ENCODE measurements at places on chromosomes 6 and 20.
A peak's percentile ranks its signal among the peaks of the same experiment; 100 is the strongest.

GRCh38 chr20:62646851-62647520 lies 4.7 kb downstream of the SLCO4A1 start:
- no peak for DNase-seq

GRCh38 chr6:141728330-141728729 lies 404.4 kb upstream of the GJE1 start:
- no peak for DNase-seq

GRCh38 chr20:62929051-62929538 lies 2.8 kb upstream of the DIDO1 start:
- no peak for DNase-seq

DNA sequence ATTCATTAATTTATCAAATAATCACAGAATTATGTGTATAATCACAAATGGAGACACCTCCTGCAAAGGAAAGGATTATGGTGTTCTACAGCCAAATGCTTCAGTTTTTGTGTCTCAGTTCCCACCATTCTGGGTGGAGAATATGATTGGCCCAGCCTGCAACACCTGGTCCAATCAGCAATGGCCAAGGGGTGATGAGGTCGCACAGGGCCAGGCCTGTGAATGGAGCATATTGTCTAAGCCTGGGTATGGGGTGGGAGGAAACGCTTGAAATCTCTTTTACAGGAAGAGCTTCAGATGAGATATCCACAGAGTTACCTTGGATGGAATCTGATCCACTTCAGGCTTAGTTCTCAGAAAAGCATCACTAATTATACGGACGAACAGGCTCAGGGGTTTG lies 271.6 kb downstream of the DHX35 start:
- no peak for DNase-seq

DNA sequence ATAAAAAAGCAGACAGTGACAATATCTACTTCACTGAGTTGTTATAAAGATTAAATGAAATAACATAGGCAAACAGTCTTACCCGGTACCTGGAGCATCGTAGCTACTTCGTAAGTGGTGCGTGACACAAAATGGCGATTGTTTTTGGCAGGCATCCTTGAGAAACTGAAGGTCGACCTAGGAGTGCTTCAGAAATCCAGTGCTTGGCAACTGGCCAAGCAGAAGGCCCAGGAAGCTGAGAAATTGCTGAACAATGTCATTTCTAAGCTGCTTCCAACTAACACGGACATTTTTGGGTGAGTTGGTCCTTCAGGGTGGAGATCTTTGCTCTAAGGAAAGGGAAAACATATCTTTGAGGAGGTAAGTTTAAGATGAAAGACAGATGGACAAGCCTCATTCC lies 4.8 kb downstream of the BPIFA2 start:
- DNase-seq: no peak

- peak; percentile 74 for DNase-seq
Measured at GRCh38 chr6:139380611-139381010, 6.2 kb upstream of the CITED2 start.

DNA sequence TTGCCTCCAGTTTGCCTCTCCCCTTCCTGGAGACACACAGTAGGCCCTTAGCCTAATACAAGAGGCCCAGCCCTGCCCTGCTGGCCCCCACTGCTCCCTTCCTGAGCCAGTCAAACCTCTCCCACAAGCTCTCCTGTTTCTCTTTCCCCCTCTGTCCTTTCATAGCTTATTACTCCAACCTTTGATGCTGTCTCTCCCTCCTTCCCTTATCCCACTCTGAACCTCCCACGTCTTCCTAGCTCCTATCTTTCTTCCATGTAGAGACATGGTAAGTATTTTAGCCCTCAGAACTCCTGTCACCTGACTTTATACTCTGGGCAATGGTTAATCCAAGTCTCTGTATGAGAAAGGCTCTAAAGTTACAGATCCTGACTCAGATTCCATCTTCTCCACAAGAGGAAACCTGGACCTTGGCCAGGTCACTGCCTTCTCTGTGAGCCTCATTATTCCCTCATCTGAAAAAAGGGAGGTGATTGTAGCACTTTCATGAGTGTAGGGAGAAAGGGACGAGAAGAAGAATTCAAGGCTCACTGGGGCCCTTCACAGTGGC lies 6.7 kb downstream of the TGIF2 start:
- DNase-seq: no peak

DNA sequence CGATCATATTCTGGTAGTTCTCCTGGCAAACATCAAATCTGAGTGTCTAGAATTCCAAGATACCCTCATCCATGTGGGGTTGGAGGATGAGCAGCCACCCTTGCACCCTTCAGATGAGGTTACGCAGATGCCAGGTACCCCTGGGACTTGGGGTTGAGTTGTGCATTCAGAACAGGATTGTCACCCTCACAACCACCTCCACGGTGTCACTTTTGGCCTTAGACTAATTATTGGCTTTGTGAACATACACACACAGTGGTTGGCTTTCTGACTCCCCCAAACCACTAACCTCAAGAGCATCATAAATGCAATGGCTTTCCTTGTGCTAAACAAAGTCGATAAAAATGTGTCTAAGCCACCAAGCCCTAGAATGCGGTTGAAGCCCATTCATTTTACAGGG lies 2.9 kb upstream of the F13A1 start:
- DNase-seq: no peak

DNA sequence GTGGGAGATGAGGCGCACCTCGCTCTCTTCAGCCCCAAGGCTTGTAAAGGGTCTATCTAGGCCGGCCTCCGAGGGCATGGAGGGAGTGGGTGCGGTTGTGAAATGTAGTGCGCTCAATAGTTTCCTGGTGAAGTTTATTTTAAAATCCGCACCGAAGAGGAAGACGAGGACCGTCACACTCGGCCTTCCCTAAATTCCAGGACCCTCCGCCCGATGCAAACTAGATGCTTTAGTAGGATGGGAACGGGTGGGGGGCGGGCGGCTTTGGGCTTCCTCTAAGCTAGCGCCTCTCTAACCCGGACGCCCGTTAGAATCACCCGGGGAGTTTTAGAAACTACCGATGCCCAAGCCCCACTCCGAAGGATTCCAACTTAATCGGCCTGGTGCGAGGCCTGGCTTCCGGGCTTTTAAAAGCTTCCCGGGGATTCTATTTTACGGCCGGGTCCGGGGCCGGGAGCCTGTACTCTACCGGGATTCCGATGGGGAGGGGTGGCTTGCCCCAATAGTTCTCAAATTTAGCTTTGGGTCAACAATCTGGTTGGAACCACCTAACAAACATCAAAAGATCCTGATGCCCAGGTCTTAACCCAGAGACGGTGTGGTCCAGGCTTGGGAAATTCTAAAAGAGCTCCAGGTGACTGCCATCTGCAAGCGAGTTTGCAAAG lies 548 bp upstream of the BCAS4 start:
- DNase-seq: peak; percentile 45

GRCh38 chr20:54491506-54491905 lies 16.1 kb downstream of the DOK5 start:
- DNase-seq: no peak

DNA sequence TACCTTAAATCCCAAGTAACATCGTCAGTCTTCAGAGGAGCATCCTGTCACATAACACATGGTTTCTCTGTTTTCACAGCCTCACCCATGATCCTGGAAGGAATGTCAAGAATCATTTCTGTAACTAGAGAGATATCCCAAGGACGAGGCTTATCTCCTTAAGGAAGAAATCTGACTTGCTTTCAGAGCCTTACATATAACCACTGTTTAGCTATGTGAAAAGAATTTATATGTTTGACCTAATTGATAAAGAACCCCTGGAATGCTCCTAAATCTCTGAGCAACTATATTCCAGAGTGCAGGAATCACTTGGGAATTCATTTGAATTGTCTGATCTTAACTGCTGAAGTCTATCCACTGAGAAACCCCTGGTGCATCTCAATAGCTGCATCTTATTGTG lies 243.1 kb downstream of the ALDH8A1 start:
- no peak for DNase-seq

- no peak for DNase-seq
Measured at GRCh38 chr6:96911171-96911570, 13.4 kb upstream of the KLHL32 start.

GRCh38 chr6:110537208-110538123 lies 61.1 kb upstream of the SLC22A16 start:
- peak; percentile 80 for DNase-seq

GRCh38 chr6:147834084-147834776 lies 325.7 kb downstream of the SAMD5 start:
- DNase-seq: peak; percentile 55

- no peak for DNase-seq
Measured at GRCh38 chr6:143501851-143502250, 9.7 kb downstream of the FUCA2 start.

DNA sequence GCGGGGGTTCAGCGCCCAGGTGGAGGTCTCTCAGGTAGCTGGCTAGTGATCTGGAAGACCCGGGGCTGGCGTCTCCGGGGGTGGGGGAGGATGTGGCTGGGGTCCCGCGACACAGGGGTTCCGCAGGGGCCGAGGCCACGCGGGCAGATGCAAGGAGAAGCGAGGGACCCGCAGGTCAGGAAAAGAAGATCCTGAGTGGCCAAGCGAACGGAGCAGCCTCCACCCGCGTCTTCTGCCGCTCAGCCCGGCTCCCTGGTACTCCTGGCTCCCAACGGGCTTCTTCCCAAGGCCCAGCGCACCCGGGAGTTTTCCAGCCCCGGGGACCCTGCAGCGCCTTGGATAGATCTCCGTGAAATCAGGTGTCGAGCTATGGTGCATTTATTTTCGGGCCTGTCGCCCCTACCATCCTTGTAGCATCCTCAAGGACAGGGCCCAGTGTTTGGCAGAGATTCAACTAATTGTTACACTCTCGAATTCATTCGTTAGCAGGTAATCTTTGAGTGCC lies 682 bp upstream of the CHD6 start:
- no peak for DNase-seq

DNA sequence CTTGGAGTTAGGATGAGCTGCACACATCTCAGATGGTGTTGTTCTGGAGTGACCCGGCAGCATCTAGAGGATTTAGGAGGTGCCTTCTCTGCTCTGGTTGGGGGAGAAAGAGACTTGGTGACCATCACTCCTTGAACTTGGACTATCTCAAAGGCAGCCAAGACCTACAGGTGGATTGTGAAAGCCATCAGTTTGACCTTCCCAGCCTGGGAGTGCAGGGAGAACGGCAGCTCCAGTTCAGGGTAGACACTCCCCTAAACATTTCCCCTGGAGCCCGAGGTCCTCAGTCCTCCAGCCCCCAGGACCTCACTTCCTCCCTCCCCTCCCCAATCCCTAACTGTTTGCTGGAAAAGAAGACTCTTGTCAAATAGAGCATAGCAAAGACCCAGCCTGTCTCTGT lies 128.7 kb upstream of the ARMC2 start:
- no peak for DNase-seq

GRCh38 chr6:95087394-95088097 lies 489.8 kb upstream of the MANEA start:
- no peak for DNase-seq

GRCh38 chr6:82741325-82741995 lies 324.2 kb downstream of the UBE3D start:
- DNase-seq: no peak

DNA sequence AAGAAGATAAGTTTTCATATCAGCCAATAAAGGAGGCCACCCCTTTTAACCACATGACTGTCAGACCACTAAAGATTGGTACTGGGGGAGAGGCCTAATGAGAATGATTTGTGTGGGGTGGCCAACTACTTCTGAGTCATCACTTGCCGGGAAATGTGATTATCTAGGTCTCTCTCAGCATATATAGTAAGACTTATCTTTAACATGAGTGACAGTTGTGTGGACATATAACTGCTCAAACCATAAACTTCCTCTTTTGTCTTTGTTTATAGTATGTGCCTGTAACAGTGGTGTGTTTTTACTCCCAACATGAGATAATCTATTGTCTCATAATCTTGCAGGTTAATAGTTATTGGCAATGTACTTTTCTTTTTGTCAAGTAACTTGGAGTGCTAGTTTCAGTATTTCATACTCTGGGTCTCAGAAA lies 312.4 kb downstream of the CDKAL1 start:
- DNase-seq: peak; percentile 88

GRCh38 chr6:23180504-23181293 lies 611.3 kb downstream of the HDGFL1 start:
- DNase-seq: no peak

DNA sequence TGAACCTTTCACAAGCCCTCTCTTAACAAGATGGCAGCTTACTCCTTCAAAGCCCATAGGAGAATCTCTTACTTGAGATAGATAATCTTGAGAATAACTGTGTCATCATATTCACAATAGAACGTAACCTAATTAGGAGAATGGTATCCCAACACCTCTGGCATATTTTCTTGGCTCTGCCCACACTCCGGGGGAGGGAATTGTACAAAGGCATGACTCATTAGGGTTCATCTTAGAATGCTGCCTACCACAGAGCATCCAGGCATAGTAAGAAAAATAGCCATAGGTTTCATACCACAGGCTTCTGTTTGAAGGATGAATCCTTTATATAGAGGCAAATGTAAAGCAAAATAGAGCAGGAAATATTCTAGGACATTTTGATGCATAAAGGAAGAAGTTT lies 1100.6 kb upstream of the CITED2 start:
- no peak for DNase-seq

- no peak for DNase-seq
Measured at GRCh38 chr6:97133067-97133466, 149.9 kb downstream of the MMS22L start.
